ENCODE measurements at places on chromosomes 2 and 18.

GRCh38 chr18:72041313-72042032 is 502.7 kb downstream of the CBLN2 start:
- peak; percentile 26 for DNase-seq

GRCh38 chr2:42835577-42836371 is 43.4 kb upstream of the HAAO start:
- peak; percentile 60 for DNase-seq

DNA sequence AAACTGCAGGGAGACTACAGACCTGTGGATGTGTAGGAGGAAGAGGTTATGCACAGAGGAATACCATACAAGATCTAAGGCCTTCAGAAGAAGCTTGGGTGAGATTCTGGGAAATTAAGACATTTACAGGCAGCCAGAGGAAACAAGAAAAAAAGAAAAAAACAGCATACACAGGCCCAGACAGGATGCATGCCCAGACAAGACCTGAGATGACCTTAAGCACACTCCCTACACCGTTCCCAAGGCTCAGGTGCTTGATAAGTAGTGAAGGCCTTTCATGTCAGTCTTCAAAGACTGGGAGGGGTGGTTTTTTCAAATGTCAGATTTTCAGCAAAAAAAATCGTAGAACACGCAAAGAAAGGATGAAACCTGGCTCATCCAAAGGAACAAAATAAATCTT is 83.0 kb downstream of the CCDC138 start:
- DNase-seq: no peak

DNA sequence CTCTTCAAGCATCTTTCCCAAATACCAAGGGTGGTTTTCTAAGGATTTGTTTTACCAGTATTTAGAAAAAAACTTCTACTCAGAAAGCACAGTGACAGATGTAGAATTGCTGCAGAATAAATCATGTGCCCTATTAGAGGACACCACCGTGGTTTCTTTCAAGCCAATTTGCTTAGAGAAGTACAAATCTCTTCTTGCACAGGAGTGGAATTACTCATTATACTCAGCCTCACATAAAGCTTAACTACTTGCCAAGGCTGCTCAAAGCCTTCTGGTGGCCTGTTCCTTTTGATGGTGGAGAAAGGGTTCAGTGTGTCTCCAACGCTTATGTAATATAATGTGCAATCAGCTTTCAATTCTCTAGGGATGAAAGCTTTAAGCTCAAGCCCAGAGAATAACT is 66.5 kb upstream of the CTNNA2 start:
- DNase-seq: no peak

- no peak for DNase-seq
These were observed 21.2 kb downstream of the RTP5 start for GRCh38 chr2:241890524-241891235.

- DNase-seq: peak; percentile 71
These were observed 118.1 kb upstream of the EPAS1 start for GRCh38 chr2:46179037-46179621.

DNA sequence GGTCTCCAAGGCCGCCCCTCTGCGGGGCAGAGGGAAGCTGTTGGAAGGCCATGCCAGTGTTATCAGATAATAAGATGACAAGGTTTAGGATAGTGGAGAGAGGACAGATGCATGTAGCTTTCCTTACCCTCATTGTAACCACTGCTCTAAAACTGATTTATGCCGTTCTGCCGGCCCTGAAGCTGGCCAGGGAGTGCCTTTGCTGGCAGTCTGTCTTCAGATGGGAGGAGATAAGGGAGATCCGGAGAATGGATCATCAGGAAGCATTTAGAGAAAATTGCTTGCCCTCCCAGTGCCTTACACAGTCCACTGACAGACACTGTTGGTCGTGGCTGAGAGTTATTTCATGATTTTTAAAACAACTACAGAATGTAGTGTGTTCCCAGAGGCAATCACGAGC is 35.4 kb upstream of the MYO3B start:
- peak; percentile 32 for DNase-seq

GRCh38 chr18:2654169-2654927 is 1.2 kb upstream of the SMCHD1 start:
- DNase-seq: peak; percentile 19

DNA sequence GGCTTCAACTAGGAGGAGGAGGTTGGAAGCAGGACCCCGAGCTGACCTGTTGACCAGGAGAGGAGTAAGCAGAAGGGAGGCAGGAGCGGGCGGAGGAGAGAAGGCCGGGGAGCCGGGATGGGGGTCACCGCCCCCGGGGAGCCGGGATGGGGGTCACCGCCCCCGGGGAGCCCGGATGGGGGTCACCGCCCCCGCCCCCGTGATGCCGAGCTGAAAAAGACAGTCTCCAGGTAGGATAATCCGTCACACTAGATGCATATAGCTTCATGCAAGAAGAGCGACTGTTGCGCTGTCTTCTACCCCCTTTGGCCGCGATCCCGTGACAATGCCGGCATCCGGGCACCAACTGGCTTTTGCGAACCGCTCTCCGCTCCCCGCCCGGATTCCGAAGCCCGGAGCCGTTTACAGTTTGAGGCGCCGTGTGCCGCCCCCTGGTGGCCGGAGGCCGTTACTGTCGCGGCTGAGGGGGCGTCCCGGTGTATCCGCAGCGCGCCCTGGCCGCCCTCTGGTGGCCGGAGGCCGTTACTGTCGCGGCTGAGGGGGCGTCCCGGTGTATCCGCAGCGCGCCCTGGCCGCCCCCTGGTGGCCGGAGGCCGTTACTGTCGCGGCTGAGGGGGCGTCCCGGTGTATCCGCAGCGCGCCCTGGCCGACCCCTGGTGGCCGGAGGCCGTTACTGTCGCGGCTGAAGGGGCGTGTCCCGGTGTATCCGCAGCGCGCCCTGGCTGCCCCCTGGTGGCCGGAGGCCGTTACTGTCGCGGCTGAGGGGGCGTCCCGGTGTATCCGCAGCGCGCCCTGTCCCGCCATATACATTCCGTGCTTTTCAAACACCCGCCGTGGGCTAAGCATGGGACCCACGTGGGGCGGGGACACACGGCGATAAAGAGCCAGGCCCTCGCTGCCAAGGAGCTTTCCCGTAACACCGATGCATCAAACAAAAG is 89.6 kb downstream of the ACTR3 start:
- DNase-seq: peak; percentile 62
